ENCODE measurements at places on chromosomes 2 and 18. TPM values are rescaled to one million over a fixed set of nuclear protein-coding genes. Genes with fewer than 3 reads are reported as not detected.

GRCh38 chr2:95231723-95232122, 24.4 kb downstream of the ZNF892 start:
- DNase-seq: peak; percentile 82

The MOGAT1 gene
- not detected for total RNA-seq

DNA sequence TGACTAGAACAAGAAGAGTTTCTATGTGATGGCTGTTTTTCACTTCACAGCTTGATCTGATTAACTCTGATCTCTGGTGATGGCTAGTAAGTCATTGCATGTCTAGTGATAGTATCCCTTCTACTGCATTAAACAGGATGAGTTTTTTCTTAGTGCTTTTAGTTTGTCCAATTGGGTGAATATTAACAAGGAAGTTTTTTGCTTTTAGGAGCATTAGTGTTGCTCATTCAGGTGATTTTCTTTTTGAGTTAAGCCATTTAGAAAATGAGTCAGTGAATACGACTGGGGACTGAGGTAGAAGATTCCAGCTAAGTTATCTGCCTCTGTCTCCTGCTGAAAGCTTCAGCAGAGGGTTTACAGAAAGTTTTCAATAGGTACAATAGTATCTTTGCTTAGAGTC, 306.7 kb downstream of the PIK3C3 start:
- DNase-seq: no peak

The C18orf54 gene
- total RNA-seq: 23.2 TPM

The REG3G gene
- total RNA-seq: not detected

GRCh38 chr2:58739033-58739432, 497.9 kb upstream of the FANCL start:
- DNase-seq: no peak

DNA sequence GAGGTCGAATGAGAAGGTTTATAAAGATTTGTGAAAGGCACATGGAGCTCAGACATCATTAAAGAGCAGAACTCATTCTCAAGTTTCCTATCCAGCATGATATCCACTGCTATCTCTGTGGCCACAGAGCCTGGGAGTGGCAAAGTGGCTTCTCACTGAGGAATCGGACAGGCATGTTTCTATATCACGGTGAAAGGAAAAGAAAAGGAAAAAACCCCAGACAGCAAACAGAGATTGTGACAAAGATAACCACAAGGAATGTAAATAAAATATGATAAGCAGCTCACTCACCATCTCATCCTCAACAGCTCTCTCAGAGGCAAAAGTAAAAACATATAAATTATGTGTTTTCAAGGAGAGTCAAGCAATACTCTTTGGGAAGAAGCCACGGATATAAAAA, 2.5 kb downstream of the PID1 start:
- DNase-seq: no peak

GRCh38 chr2:31337197-31337596, 77.3 kb downstream of the XDH start:
- no peak for DNase-seq

The UPP2 gene
- total RNA-seq: not detected

The EGR4 gene
- total RNA-seq: 1.2 TPM
